HL-60 (cell line): ENCODE measurements at places on chromosomes 16 and 17.

- no peak for DNase-seq
Observed at GRCh38 chr17:32805029-32805976, 71.6 kb downstream of the MYO1D start.

- no peak for DNase-seq
Observed at GRCh38 chr16:84454611-84455010, 49.8 kb downstream of the MEAK7 start.

DNA sequence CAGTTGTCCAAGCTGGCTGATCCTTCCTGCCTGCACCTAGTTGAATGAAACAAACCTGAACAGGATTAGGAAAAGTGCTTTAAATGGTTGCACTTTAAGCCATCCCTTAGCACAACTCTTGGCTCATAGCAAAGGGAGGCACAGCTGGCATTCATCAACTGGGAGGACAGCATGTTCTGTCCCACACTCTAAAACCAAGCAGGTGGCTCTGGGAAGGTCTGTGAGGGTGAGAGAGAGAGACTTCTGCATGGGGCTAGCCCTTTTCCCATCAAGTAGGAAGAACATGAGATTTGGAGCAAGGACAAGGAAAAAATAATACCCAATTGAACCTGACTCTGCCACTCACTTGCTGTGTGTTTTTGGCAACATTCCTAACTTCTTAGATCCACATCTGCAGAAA, 140.9 kb upstream of the CCL2 start:
- DNase-seq = no peak

DNA sequence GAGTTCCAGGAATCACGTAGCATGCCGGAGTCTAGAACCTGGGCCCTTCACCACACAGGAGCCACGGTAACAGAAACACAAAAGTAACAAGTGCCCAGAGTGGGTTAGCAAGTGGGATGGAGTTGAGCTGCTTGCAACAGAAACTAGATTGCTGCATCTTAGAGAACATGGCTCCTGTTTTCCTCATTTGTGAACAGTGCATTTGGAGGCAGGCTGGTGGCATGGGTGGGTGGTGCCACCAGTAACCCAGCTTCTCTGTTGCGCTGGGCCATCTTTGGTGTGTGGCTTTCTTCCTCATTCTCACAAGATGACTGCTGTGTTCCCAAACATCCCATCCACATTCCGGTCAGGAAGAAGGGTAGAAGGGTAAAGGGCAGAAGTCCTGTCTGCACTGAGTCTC, 95.5 kb downstream of the KATNIP start:
- no peak for DNase-seq

- DNase-seq = peak; percentile 13
Observed at GRCh38 chr17:2008332-2009126, 16.6 kb downstream of the RTN4RL1 start.

DNA sequence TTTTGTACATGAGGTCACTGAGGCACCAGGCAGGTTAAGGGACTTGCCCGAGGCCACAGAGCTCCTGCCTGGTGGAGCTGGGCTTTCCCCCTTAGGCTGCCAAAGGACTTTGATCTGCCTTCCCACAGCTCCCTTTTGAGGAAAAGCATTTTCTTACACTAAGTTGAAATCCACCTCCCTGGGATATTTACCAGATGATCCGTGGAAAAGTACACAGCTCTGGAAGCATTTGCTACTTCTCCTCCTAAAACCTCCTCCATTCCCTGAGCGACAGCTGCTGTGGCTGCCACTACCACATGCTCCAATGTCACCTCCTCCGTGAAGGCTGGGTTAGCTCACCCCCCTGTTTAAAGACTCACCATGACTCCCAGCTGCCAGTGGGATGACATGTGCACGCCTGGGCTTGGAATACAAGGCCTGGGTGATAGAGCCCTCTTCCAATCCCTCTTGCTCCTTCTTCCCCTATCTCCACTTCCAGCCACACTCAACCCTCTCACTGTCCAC, 1.2 kb upstream of the MPRIP start:
- DNase-seq = no peak

- peak; percentile 34 for DNase-seq
Observed at GRCh38 chr17:75454193-75454592, 2.2 kb upstream of the TMEM94 start.
